Glomerular endothelial cell (primary cell): ENCODE measurements at places on chromosomes 5 and 9.

- no peak for DNase-seq
Observed at GRCh38 chr9:136253246-136254130, 7.9 kb upstream of the QSOX2 start.

DNA sequence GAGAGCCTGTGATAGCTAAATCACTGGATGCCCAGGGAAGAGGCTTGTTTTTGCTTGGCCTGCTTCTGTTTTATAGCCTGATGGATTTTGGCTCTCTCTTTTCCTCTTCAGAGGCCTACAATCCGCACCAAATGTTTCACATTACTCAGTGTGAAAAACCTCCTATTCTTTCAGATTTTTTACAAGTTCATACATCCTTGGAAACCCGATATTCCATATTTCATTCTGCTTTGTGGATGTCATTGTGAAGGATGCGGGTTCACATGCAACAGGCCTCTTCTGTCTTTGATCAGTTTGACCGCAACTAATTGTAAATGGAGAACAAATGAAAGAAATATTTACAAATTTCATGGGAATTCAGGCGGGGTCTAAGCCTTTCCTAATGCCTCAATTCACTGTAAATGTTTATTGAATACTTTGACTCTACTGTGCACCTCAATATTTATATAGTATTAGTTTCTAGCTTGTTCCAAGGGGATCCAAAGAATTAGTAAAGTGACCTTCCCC, 269.9 kb downstream of the DMRT2 start:
- DNase-seq = no peak

DNA sequence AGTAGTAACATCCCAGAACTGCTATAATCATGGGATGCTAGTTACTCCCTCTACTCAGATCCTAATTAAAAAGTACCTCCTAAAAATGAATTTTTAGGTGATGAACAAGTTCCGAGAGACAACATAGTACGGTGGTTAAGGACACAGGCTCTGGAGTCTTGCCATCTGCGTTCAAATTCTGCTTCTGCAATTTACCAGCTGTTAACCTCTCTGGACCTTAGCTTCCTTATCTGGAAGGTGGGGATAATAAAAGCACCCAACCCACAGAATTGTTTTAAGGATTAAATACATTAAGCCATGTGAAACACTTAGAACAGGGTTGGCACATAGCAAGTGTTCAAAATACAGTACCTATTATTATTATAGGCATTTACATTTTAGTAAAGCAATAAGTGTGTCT, 77.5 kb upstream of the XPA start:
- no peak for DNase-seq

DNA sequence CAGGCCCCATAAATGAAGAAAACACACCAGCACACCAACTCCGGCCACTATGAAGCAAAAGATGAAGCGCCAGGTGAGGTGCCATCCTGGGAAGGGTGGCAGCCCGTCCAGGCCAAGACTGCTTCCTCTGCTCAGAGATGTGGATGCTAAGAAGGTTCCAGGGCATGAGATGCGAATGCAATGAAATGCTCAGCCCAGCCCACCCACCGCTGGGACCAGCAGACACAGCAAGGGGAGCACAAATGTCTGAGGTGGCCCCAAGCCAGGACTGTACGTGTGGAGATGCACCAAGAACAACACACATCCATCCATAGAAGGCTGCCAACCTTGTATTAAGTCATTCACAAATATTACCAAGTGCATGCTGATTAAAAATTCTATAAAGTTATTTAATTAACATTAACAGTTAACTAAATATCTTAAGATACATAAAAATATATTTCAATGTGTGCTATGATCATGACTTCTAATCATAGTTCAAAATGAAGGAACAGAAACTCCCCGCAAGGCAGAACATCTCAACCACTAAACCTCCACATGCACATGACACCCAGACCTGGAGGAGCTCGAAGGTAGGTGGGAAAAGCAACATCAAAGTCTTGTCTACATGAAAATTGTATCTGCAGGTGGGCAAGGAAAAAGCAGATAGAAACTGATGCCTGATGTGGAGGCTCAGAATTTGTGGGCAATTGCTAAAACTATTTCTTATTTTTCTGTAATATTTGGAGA, 43.7 kb downstream of the BICD2 start:
- DNase-seq = no peak

DNA sequence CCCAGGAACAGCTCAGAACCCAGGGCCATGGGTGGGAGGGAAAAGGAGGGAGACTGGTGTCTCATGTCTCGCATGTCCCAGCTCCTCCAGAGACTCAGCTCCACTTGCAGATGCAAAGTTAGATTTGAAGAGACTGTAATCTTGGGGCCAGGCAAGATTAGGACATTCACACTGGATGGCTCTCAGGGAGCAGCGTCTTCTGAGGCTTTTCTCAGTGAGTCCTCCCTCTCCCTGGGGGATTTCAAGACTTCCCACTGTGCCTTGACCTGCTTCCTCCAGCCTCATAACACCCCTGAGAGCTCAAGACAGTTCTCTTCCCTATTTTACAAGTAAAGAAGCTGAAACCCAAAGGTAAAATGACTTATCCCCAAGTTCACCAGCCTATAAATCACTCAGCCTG, 10.5 kb upstream of the TCOF1 start:
- no peak for DNase-seq
